ELF-1 (cell line): ENCODE measurements at places on chromosomes 16 and 17.
A peak's percentile ranks its signal among the peaks of the same experiment; 100 is the strongest.

DNA sequence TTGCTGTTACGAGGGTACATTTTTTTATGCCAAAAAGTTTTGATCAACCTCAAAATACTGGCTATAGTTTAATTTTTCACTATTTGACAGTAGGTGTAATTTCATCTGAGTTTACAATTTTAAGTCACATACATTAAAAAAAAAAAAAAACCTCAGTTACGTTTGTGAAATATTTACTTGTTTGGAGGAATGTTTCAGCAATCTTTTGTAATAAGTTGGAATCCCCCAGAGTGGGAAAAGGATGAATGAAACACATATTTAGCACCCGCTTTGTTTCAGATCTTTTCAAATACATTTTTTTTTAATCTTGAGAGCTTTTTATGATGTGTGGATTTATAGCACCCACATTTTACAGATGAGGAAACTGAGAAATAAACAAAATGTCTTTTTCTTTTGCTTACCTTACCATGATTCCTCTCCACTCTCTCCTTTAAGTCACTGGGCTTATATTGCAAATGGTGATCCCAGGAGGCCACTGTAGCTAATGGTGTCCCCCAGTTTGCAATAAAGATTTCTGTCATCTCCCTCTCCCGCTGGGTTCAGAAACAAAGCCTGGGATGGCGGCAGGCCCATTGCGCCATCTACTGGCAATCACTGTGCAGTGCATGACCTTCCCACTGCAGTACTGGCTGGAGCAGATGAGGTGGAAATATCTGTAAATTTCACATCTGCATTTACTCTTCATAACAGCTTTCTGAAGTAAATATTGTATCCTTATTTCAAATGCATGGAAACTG lies 27.7 kb downstream of the TBC1D3B start:
- DNase-seq: peak; percentile 76

- no peak for DNase-seq
Observed at GRCh38 chr17:60678118-60678444, 430 bp downstream of the BCAS3 start.

DNA sequence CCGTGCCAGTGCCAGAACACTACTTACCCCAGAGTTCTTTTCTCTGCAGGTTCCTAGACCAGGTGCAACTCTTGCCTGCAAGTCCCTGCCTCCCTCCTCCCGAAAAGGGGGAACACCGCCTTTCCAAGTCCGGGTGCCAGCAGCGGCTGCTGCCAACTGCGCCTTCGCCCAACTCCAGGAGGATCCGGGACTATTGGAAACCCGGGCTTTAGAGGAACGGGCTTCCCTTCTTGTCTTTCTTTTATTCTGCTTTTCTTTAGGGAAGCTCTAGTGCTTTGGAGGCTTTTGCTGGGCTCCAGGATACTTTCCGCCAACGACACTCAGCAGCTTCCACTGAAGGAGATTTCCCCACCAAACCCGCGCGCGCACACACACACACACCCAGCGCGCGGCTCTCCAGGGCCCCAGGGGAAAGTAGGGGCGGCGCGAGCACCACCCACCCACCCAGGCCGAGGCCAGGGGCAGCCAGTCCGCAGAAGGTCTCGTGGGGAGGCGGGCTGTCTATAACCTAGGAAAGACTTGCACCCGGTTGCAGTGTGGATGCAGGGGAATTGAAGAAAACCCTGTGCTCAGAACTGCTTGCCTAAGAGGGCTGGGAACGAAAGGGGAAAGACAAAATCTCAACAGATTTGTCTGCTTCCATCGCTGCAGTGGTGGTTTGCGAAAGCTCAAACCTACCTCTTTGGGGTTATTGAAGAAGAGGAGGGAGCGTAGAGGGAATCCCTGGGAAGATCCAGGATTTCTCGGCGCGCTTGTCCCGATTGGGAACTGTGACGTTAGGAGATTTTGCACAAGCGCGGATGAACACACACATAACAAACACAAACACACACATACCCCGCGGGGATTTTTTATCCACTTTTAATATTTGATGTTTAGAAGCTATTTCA lies 977 bp upstream of the CA10 start:
- no peak for DNase-seq

DNA sequence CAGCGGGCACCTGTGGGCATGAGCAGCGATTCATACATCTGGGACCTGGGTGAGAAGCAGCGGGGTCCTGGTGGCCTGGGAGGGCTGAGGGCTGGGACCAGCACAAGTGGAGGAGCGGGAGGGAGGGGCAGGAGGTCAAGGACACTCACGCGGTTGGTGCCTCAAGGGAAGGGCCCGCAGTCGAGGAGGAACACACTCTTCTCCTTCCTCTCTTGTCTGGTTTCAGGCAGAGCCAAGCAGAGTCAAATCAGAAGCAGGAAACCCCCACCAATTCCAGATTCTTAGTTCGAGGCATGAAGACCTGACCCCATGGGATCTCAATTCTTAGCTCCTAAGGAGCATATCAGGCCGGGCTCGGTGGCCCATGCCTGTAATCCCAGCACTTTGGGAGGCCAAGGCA lies 15.7 kb downstream of the DNAI2 start:
- DNase-seq: no peak

DNA sequence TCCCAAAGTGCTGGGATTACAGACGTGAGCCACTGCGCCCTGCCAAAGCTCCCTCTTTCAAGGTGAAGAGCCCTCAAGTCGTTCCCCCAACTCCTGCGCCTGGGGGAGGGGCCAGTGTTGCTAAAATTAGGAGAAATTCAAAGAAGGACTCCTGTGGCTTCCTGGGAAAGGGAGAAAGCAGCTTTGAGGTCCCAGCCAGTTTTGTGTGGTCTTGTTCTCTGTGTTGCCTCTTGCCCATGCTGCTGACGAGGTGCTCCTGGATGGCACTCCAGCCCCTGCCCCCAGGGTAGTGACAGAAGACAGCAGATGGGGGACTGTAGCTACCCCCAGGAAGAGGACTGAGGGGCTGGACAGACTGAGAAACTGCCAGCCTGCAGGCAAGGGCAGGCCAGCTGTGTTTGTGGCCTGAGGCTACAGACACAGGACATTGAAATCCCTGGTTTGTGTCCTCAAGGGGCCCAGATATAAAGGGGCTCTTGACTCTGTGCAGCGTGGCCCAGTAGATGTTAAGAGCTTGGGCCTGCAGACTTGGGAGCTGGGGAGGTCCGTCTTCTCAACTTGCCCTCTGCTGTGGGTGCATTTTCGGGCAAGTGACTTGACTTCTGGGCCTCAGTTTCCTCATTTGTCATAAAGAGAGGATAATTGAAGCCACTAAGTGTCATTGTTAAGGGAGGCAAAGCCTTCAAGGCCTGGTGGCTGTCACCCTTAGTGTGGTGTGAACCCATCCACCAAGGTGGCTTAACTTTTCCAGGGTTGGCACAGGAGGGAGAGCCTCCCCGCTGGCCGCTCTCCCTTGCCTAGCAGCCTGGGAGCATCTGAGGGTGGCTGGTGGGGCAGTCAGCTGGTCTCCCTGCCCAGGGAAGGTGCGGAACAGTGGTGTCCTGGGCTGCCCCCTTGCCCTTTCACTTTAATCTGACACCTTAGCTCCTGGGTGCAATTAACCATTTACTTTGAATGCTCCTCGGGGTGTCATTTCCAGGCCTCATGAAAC lies 4.1 kb downstream of the UBALD2 start:
- peak; percentile 69 for DNase-seq

DNA sequence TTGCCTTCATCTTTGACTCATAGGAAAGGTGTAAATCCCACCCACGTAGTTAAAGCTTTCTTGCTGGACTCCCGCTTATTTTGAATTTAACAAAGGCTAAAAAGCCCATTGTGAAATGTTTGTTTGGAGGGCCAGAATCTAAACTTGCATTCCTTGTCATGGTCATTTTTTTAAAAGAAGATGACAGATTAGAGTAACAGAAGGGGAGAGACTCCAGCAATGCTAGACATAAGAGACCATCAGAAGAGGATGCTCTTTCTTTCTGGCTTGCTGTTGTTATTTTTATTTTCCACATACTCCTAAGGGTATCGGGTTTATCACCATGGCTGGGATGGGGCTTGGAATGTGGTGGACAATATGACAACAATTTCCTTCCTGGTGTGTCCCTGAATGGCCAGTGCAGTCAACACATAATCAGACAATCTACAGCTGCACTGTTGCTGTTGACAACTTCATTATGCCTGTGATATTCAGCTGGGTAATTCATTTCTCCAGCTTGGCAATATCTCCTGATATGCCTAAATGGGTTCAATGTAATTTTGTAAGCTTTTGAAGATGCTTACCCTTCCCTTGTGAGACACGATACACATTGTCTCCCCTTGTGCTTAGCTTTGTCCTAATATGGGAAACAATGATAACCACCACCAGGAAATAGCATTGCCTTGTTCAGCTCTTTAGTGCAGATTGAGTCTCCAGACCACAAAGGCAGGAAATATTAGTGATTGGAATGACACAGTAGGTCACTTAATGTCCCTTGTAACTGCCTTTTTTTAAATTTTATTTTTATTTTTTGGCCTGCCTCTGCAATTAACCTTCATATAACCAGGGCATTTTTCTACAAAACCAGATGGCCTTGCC lies 164.3 kb downstream of the ANKFN1 start:
- DNase-seq: no peak

GRCh38 chr17:35192708-35193107 lies 1.5 kb downstream of the SLC35G3 start:
- DNase-seq: no peak

DNA sequence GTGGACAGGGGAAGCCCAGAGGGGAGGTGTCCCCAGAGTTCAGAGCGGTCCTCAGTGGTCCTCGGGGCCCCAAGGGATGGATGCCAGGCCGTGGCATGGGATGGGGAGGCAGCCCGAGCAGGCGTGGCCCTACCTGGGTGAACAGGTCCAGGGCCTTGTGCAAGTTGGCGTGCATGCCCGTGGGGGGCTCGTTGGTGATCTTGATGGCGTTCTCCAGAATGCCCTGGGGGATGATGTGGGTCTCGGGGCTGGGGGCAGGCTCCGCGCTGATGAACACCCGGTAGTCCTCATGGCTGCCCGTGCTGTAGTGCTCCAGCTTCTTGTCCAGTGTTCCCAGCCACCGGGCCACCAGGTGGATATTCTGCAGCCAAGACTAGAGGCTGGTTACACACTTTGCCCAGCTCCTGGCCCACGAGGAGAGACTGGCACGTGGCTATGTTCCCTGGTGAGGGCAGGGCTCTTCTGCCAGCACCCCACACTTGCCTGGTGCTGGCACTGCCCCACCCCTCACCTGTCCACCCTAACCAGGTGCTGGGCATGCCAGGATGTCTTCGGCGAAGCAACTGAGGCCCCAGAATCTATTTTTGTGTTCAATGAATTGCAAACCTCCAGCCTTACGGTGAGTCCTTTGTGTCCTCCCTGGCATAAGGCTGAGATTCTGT lies 59.2 kb downstream of the PGS1 start:
- DNase-seq: no peak

- peak; percentile 59 for DNase-seq
Observed at GRCh38 chr17:80474231-80474960, 2.0 kb downstream of the NPTX1 start.
